ENCODE measurements at places on chromosomes 1 and 21. TPM values are rescaled to one million over a fixed set of nuclear protein-coding genes. Genes with fewer than 3 reads are reported as not detected.

The PTPRF gene
- polyA plus RNA-seq = 68.5 TPM

DNA sequence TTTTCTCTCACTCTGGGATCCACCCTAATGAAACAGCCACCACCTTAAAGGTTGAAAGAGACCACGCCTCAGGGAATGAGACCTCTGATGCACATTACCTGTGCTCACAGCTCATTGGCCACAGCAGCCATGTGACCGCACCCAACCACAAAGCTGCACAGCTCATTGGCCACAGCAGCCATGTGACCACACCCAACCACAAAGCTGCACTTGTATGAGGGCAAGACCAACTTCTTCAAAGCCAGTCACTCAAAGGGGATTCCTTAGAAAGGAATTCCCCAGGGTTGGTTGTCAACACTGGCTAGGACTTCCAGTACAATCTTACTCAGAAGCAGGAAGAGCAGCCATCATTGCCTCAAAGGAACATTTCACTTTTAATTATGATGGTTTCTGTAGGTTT lies 43.6 kb upstream of the PDE9A start:
- DNase-seq = no peak

DNA sequence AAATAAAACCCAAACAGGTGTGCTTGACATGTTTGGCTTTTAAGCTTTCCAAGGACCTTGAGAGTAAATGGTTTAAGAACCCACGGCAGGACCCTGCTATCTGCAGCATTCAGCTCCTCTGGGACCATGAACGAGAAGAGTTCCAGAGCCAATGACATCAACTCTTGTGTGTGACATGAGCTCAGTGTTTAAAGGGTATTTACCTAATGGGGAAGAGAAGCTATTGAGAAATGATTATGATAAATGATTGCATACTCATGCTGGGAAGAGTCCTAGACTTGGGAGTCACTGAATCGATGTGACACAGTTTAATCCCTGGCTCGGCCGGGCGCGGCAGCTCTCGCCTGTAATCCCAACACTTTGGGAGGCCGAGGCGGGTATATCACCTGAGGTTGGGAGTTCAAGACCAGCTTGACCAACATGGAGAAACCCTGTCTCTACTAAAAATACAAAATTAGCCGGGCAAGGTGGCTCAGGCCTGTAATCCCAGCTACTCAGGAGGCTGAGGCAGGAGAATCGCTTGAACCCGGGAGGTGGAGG lies 55.4 kb downstream of the KANK4 start:
- no peak for DNase-seq

DNA sequence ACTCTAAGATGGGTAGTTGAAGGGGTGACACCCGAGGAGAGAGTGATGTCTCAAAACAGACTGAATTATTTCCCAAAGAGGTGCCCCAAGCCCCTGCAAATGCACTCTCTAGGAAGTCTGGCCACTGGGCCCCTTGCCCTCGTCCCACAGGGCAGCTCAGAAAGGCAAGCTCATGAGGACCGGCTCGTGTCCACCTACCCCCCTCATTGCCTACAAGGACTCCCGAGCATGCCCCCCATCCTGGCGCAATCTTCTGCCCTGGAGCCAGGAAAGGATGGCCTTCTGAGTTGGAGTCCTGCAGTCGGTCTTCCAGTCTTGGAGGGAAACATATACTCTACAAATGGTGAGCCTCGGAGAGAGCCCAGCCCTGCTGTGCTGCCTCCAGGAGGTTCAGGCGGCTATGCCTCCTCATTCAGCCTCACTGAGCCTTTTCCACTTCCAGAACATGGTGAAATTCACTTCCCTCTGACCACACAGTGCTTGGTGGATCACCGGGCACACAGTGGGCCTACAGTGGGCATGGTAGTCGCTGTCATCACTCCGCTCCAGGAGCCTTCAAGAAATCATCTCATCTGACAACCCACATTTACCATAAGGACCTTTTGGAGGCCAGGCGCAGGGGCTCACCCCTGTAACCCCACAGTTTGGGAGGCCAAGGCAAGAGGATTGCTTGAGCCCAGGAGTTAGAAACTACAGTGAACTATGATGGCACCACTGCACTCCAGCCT lies 5.8 kb upstream of the WNT3A start:
- DNase-seq = no peak

- DNase-seq = no peak
Observed at GRCh38 chr1:198577444-198577843, 37.0 kb upstream of the ATP6V1G3 start.

DNA sequence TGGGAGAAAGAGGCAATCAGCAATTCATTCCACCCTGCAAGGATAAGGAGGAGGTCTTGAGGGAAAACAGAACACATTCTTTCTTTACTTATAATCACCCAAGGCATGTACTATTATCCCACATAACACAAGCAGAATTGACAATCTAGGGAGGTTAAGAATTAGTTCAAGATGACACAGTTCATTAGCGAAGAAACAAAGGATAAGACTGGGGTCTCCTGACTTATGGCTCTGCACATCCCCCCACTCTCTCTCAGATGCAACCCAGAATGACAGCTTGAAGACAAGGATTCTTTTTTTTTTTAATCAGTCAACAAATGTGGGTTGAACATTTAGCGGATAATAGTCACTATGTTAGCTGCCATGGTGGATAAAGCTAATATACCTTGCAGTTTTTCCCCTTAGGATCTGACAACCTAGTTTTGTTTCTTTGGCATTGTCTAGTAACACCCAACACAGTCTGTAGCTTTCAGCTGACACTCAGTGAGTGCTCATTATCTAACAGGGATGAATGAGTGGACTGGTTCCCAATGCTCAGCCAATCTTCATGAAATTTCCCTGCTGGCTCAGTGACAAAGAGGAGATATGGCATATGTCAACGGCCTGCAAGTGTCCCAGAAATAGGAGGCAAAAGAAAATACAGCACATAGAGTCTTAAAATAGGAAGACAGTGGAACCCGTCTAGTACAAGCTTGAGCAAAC lies 35.1 kb downstream of the RXRG start:
- no peak for DNase-seq

- no peak for DNase-seq
Observed at GRCh38 chr1:171300401-171300800, 13.6 kb upstream of the FMO4 start.
